Suprapubic skin (tissue), 4 donors: ENCODE measurements at places on chromosomes 3 and 15.

GRCh38 chr3:177196008-177196455, 1.2 kb downstream of the TBL1XR1 start:
- DNase-seq: no peak

- no peak for DNase-seq
Measured at GRCh38 chr3:194817936-194818335, 132.3 kb downstream of the FAM43A start.

DNA sequence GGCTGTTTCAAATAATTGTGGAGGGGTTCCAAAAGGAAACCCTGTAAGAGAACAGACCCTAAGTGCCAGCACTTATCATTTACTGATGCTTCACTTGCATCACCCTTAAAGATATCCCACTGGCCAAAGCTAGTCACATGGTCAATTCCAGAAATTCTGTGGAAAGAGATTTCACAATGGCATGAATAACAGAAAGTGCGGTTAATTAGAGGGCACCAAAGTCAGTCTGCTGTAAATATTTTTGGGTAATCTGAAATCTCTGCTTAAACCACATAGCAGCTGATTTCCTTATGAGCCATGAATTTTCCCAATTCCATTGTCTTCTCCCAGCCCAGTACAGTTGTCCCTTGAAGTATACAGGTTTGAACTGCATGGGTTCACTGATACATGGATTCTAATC, 346.1 kb downstream of the SI start:
- DNase-seq: no peak

DNA sequence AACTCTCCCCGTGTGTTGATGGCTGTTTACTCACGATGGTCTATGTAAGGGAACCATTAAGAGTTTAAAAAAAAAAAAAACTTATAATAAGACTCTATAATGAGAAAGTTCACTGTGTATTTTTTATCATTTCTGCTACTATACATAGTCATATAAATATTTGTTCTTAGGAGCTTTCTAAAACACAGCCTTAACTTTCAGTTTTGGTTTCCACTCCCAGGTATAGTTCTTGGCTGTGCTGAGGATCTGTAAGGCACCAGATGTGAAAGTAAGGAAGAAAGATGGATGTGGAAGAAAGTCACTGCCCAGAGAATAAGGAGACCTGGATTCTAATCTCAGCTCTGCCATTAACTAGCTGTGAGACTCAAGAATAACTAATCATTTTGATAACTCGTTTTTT, 101.9 kb upstream of the THBS1 start:
- DNase-seq: no peak

- no peak for DNase-seq
Measured at GRCh38 chr3:70067860-70068521, 68.5 kb downstream of the SAMMSON start.

DNA sequence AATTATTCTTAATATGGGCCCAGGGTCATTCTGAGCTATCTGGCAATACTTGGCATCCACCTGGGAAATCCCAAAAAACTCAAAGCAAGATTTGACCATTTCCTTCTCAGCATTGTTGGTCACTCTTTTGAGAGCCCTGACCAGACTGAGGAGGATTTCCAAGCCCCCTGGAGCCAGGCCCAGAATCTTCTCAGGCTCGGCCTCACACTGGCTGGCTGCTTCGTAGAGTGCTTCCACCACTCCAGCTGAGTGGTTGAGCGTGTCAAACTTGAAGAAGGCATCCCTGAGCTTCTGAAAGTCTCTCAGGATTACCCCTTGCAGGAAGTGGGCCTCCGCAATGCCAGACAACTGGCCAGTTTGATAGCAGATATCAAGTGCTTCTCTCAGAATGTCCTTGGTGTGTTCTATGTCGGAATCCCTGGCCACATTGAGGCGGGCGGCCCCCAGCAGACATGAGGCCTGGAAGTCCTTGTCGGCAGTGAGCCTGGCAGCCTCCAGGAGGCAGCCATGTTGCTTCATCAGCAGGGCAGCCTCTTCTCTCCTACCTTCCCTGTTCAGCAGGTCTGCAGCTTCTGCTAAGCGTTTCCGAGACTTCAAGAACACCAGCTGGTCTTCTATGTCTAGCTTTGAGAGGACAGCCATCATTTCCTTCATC, 68.9 kb upstream of the DCLK3 start:
- DNase-seq: no peak

GRCh38 chr3:128549283-128550112, 56.5 kb upstream of the GATA2 start:
- peak; percentile 83 for DNase-seq

GRCh38 chr3:147380387-147380951, 25.9 kb downstream of the ZIC4 start:
- no peak for DNase-seq

DNA sequence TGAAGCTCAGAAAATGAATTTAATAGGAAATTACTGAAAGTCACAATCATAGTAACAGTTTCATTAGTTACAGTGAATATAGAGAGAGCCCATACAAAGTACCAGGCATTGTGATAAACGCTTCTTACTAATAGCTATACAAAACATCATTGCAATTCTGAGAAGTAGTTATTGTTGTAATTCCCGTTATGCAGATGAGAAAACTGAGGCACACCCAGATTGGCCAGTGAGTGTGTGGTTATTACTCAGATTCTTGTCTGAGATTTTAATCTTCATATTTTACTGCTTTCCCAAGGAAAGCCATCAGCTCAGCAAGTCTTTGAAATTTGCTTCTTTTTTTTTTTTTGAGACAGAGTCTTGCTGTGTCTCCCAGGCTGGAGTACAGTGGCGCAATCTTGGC, 14.3 kb downstream of the FLNB start:
- no peak for DNase-seq

DNA sequence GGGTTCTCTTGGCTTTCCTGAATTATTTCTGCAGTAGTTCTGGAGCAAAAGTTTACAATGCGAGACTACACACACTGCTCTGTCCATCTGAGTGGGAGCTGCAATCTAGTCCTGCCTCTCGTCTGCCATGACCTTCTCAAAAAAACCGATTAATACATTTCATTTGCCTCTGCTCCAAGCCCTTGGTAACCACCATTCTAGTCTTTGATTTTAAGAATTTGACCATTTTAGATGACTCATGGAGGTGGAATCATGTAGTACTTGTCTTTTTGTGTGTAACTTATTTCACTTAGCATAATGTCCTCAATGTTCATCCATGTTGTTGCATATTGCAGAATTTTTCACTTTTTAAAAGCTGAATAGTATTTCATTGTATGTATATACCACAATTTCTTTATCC, 356.9 kb downstream of the SV2B start:
- no peak for DNase-seq

DNA sequence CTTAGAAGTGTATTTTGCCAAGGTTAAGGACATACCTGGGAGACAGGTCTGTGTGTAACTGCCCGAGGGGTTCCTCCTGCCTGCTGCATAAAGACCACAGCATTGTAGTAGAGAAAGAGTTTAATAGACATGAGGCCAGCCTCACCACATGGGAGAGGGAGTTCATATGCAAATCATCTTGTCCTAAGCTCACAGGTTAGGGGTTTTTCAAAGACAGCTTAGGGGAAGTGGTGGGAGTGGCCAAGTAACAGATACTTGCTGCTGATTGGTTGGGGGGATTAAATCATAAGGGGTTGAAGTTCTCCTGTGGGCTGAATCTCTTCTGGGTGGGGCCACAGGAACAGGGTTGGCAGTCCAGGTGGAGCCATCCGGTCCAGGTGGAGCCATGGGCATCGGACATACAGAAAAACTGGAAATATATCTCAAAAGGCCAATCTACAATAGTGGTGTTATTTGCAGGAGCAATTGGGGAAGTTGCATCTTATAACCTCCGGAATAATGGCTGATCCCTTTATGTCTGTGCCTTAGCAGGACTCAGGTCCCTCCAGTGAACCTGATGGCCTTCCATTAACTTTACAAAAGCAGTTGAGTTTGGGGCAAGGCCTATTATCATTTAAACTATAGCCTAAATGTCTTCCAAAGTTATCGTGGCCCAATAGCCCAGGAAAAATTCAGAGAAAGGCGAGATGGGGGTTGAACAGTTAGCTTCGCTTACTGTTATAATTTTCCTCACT, 86.0 kb upstream of the MFGE8 start:
- DNase-seq: no peak

GRCh38 chr15:92803852-92804609, 96.1 kb upstream of the CHD2 start:
- peak; percentile 89 for DNase-seq

- DNase-seq: no peak
Measured at GRCh38 chr15:41881550-41881919, 12.3 kb downstream of the SPTBN5 start.

DNA sequence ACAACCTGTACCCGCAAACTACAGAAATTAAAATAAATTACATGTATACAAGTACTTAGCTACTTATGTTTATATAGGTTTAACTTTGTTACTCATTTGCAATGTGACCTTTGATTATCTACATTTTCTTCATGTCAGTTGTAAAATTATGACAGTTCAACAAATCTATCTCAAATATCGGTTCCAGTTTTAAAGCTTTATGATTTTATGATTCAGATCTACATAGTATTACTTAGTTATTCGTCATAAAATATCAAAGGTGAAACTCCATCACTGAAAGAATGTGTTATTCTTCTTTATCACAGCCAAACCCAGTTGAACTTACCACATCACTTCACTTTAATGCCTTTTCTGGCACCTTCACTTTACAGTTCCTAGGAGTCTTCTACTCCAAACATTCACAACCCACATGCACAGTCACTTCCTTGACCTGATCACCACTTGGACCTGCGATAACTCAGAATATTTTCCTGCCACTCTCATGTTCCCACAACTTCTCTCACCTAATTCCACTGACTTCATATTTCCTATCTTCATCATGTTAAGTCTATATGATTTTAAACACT, 47.2 kb downstream of the SLITRK3 start:
- no peak for DNase-seq

DNA sequence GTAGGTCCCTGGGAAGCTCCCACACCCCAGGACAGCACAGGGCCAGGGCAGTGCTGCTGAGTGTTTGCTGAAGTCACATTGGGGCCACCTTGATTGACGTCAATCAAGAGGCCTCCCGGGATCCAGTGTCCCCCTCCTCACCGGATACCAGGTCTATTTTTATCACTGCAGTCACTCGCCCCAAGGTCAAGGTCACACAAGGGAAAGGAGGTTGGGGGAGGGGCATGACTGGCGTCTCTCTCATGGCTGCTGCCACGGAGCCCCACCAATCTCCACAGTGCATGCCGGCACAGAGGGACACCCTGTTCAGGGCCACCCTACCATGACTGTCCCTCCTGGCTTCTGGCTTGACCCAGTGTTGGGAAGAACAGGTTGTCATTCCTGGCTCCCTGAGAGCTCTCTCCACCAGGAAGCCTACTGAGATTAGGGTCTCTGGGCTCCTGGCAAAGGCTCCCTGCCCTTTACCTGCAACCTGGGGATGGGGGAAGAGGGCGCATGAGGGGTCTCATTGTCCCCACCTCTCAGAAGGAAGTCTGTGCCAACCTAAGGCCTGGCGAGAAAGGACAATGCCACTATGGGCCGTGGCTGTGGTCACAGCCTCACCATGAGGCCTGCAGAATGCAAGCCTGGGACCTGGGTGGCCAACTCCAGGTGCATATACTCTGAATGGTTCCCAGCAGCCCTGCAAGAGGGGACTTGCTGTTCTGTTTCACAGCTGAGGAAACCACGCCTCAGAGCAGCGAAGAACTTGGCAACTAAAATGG, 1.5 kb downstream of the MYL3 start:
- peak; percentile 58 for DNase-seq

GRCh38 chr3:16816048-16816780, 68.5 kb upstream of the PLCL2 start:
- no peak for DNase-seq

DNA sequence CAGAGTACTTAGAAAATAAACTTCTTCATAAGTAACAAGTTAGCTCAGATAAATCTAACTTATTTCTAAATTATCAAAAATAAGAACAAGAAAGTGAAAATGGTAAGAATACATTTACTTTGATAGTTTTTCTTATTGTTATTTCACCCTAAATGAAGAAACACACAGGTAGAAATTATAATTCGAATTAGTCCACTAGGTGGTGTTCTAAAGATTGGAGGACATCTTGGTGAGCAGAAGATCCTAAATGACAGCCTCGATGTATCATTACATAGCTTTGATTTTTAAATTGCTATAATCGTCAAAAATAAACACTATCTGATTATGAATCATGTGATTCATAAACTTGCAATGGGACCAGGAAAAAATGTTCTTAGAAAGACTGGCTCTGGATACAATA, 280.8 kb upstream of the UBE2E2 start:
- DNase-seq: no peak

DNA sequence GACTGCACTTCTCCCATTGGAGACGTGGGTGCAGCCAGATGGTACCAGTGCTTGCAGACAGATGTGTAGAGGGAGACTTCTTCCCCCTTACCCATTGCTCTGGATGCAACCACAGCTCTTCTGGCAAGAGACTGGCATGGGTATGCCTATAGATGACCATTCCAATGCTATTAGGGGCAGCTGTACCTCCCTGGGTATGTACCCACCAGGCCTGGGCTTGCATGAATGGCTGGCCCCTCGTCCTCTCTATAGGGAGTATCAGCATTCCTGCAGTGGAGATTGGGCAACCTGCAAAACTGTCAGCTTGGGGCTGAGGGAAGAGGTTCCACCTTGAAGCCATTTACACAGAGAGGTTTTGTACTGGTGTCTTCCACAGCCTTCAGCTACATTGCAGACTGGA, 57.6 kb upstream of the FXR1 start:
- DNase-seq: no peak

DNA sequence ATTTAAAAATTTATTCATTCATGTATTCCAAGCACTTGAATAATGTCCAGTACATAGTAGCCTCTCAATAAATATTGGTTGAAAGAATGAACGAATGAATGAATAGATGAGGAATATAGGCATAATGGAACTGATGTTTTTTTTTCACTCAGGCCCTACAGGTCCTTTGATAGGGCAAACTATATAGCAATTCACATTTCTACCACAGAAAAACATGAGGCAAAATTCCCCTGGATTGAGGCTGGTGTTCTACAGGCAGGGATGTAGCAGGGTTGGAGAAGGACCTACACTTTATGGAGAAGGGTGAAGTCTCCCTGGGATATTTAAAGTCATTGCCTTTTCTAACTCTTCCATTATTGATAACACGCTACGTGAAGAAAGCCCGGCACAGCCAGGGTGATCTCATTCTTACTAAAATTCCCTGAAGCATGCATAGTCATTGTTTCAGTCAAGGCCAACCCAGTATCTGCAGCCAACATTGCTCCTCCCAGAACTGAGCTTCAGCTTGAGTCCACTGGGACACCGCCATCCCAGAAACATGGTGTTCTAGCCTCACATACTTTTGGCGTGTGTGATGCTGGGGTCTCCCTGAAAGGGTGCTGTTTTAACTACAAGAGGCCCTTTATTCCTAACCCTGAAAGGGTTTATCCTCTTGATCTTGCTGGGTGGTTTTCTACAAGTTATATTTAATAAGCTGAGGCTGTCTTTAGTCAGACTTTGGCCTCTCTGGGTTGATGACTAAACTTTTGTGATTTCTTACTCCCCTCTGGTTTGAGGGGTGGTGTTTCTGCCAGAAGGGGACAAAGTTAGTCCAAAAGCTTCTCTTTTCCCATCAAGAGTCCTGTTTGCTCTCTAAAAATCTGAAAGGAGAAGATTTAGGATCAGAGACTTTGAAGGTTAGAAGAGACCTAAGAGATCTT, 25.9 kb upstream of the FBN1 start:
- peak; percentile 81 for DNase-seq
